ENCODE measurements at places on chromosomes 4 and X.

DNA sequence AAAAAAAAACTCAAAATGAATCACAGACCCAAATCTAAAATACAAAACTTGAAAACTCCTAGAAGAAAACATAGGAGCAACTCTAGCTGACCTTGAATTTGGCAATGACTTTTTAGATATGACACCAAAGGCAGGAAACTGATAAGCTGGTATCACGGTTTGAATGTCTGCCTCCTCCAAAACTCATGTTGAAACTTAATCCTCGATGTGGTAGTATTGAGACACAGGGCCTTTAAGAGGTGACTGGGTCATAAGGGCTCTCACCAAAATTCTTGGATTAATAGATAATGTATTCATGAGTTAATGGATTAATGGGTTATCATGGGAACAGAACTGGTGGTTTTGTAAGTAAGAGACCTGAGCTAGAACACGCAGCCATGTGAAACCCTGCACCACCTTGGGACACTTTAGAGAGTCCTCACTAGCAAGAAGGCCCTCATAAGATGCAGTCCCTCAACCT lies 40.5 kb downstream of the FRYL start:
- DNase-seq, result no peak

DNA sequence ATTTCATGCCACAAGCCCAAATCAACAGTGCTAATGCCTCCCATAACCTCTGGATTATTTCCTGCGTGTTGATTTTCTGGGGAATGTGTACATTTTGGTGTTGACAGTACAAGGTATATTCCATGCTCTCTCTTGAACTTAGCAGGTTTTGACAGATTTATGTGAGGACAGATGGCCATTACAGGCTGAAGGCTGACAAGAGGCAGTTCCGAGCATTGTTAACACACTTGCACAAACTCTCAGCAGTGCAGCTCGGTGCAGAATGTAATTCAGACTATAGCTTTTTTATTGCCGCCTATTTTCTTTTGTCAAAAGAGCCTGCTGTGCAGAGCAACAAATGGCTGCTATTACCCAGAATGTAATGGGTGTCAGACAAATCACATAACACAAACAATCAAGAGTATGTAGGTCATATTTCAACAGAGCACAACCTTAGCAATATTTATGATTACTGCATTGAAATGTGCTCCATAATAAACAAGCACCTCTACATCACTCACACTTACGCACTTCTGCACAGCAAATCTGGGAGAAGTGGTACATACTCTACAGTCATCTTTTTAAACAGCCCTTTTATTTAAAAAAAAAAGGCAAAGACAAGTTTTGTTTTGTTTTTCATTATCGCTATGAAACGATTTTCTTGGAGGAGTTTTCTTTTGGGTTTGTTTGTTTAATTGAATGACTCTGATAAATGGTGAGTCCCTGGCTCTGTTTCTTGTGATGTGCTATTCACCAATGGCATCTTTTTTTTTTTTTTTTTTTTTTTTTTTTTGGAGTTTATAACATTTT lies 71.6 kb downstream of the PPARGC1A start:
- DNase-seq, result no peak

DNA sequence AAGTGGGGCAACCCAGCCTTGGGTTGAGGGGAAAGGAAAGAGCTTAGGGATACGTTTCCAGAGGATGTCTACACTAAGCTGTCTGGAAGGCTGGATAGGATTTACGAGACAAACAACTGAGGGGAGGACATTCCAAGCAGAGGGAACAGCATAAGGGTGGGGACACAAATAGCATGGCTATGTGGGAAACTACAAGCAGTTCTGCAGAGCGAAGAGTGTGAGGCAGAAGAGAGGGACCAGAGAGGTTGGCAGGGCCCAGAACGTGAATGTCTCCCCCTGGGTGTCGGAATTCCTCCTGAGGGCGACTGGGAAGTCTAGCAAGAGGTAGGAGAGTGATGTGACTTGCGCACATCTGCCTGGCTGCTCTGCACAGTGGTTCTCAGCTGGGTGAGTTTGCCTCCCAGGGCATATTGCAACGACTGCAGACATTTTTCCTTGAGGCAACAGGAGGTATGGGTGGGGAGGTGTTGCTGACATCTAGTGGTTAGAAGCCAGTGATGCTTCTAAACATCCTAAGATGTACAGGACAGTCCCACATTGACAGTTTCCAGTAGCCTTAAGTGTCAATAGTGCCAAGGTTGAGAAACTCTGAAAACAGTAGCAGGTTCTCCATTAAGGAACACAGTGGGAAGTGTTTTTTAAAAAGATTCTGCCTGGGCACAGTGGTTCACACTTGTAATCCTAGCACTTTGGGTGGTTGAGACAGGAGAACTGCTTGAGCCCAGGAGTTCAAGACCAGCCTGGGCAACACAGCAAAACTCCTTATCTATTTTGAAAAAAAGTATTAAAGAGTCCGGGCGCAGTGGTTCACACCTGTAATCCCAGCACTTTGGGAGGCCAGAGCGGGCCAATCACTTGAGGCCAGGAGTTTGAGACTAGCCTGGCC lies 9.2 kb downstream of the NDUFA1 start:
- peak; percentile 67 for DNase-seq

DNA sequence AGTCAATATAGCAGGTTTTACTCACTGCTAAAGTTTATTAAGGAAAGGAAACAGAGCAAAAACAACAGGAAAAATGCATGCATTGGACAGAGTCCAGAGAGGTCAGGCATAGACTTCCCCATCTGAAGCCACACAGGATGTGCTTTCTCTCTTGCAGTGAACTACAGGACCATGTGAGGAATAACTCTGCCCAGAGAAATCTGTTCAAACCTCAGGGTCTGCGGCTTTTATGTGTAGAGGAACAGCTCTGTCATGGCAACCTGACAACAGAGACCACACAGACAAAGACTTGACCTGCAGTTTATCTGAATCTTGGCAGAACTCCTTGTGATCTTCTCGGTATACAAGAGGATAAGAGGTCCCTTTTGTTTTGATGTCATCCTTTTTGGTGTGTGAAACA lies 46.3 kb upstream of the LONRF3 start:
- DNase-seq, result peak; percentile 21

- DNase-seq, result no peak
Observed at GRCh38 chr4:7627251-7628250, 192.8 kb upstream of the PSAPL1 start.

DNA sequence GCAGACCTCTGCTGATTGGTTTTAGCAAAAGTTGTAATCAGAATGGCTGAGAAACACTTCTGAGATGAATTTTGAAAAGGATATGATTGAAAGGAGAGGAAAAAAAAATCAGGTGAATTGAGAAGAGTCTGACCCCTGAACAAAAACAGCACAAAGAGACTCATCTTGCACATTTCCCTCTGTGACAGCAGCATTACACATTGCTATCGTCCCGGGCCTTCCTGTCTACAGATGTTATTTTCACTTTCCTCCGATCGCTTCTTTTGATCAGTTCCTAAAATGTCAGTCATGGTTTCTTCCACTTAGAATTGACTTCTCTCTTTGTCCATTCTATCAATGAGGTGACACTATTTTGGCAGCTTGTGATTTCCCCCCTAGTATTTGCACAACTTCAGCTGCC lies 262.6 kb downstream of the GPC3 start:
- no peak for DNase-seq

DNA sequence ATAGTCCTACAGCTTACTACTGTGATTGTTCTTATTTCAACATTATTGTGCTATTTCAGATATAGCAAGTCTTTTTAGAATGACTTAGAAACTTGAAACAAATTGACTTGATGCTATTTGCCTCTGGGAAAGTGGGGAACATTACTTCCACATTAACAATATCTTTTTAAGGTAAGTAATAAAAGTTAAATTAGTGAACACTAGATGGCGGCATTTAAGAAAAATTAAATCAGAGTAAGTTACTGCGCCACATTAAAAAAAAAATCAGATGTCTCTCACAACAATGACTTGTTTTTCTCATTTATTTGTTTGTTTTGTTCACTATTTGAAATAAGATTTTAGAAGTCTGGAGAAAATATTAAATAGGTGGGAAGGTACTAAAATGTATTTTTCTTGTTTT lies 1026.9 kb upstream of the SLIT2 start:
- DNase-seq, result peak; percentile 61

GRCh38 chrX:123976706-123977316 lies 15.3 kb downstream of the STAG2 start:
- DNase-seq, result peak; percentile 62

- DNase-seq, result no peak
Observed at GRCh38 chrX:54530357-54530900, 410 bp downstream of the GNL3L start.

DNA sequence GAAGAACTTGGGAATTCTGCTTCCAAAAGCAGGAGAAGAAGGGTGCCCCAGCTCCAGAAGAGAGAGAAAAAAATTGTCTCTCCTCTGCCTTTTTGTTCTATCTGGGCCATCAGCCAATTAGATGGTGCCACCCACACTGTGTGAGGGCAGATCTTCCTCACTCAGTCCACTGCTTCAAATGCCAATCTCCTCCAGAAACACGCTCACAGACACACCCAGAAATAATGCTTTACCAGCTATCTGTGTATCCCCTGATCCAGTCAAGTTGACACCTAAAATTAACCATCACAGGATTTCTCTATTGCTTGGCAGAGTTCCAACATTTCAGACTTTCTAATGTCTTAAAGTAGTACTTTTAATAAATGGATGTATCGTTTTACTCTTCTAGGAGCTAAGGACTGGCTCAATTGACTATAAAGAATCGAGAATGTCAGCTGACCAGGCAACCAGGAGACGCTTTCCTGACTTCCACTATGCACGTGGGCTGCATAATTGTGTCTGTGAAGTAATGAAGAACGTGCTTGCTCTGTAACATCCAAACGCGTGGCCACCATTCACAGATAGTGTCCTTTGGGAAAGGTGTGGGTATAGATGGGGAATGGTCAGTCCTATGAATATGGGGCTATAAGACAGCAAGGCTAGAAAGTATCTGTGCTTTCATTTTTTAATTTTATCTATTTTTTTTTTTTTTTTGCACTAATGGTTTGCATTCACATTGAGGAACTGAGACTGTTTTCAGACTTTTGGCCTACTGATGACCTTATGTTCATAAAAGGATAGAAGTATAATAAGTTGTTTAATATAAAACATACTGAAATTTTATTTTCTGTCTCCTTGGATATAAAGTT lies 9.9 kb upstream of the SMIM20 start:
- no peak for DNase-seq

DNA sequence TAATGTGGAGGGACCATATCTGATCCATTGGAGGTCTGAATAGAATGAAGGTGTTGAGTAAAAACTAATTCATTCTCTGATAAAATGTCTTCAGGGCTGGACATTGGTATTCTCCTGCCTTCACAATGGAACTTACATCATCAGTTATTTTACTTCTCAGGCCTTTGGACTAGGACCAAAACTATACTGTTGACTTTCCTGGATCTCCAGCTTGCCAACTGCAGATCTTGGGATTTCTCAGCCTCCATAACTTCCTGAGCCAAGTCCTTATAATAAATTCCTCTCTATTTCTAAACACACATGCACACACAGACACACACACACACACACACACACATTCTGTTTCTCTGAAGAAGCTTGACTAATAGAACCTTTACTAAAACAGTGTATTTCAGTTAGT lies 1858.6 kb upstream of the ADGRL3 start:
- no peak for DNase-seq

- no peak for DNase-seq
Observed at GRCh38 chr4:14906805-14907204, 95.5 kb upstream of the CPEB2 start.

GRCh38 chr4:28082686-28083390 lies 1222.2 kb downstream of the STIM2 start:
- DNase-seq, result no peak

- peak; percentile 39 for DNase-seq
Observed at GRCh38 chrX:123749643-123750042, 16.8 kb upstream of the THOC2 start.

DNA sequence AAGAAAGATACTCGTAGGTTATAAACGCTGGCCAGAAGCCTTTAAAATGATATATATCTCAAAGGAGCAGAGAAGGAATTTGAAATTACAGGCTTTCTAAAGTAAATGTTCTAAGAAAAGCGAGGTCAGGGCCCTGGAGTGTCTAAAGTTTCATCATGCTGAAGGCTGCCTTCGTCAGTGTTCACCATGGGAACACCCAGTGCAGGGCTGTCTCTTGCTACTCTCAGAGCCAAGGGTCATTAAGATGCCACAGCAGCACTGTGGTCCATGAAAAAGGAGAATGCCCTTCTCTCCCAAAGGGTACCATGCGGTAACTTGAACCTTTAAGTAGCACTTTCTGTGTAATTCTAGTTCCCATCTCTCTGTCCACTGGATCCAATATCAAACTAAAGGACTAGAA lies 174.5 kb upstream of the NWD2 start:
- DNase-seq, result no peak

DNA sequence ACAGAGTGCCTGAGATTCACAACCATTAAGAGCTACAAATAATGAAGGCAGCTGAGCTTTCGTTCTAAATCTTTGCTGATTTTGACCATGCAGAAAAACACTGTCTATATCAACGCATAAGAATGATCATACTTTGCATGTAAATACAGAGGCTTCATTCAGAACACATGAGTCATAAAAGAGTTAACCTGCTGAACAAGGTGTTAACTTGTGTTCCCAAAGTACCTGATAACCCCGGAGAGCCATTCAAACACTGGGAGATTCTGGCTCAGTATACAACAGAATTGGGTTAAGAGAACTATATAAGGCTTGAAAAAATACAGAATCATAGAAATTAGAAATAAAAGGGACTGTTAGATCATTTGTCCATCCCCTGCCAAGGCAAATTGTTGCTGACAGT lies 964.3 kb upstream of the TENM3 start:
- no peak for DNase-seq

GRCh38 chr4:40038977-40039376 lies 17.7 kb upstream of the N4BP2 start:
- DNase-seq, result no peak

GRCh38 chr4:10530137-10530786 lies 73.0 kb upstream of the ZNF518B start:
- peak; percentile 91 for DNase-seq

DNA sequence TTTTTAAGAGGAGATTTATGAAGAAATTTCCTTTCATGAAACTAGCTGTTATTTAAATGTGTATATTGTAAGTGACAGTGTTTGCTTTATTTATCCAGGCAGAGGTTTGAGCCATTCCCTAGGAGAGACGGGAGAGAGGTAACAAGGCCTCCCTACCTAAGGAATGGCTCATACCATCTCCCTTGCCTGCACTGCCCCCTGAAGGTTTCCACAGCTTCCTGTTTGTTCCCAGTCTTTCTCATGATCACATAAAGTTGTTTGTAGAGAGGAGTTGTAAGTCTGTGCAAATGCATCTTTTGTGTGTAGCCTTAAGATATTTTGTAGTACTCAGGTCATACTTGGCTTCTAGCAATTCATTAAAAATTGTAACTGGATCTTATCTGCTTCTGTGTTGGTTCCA lies 1504.5 kb upstream of the PCDH10 start:
- peak; percentile 71 for DNase-seq

- no peak for DNase-seq
Observed at GRCh38 chr4:38509551-38509950, 154.4 kb upstream of the KLF3 start.

GRCh38 chrX:149371986-149372385 lies 133.1 kb downstream of the IDS start:
- no peak for DNase-seq

DNA sequence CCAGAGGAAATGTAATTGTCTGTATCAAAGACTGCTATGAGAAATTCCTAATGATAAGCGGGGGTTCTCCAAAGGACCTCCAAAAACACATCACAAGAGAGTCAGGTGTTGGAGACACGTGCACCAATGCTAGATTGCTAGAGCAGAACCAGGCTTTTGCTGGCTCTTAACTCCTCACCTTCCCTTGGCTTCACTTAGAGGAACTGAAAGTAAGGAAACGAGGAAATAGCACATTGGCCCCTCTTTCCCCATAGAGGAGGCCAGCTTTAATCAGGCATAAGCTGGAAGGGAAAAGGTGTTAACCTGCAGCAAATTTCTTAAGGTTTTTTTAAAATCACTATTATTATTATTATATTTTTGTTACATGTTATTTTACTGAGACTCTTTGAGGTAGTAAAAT lies 13.6 kb downstream of the OTC start:
- no peak for DNase-seq
